ENCODE measurements at places on chromosomes 3 and 15.

- peak; percentile 88 for DNase-seq
These were observed at the start of gene CCR4 for GRCh38 chr3:32951410-32951811. Gene CCR4, plus strand, starts transcription at chr3:32951644. Its CDS starts 1,779 bp downstream, at chr3:32953423.

DNA sequence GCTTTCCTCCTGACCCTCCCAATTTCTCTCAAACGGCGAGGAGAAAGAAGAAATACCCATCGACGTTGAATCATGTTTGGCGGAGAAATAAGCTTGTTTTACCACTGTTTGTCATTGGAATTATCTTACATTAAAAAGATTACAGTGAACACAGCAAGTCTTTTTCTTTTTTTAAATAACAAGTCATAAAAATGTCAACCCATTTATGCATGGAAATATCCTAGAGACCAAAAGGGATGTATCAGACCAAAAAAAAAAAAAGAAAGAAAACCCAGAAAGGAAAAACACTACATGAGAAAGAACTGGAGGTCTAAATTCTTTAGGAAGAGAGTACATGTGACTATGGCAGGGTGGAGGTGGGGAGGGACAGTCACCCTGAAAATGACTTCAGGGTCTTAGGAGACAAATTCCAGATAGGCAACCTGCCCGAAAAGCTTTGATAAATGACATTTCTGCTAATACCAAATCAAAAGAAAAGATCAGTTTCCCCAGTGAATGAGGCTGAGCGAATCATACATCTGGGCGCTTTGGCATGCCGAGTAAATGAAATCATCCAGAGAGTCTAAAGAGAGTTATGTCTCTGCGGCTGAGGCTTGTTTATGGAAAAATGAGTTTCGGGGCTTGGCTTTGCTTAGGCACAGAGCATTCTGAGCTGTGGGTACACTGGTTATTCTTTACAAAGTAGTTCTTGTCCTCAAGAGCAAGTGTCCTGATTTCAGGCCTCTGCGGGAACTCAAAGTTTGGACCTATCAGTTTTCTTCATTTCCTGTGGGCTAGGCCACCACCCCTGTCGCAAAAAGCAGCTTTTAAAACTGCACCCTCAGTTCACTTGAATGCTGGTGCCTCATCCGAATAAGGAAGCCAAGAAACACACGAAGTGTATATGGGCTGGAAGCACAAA is 110.1 kb upstream of the TGFBR2 start:
- DNase-seq: no peak

GRCh38 chr3:10395671-10396070 is 74.8 kb upstream of the SEC13 start:
- DNase-seq: no peak

- no peak for DNase-seq
These were observed 59.6 kb upstream of the TSC22D2 start for GRCh38 chr3:150348500-150348899.

GRCh38 chr3:42072831-42073301 is 18.3 kb upstream of the TRAK1 start:
- DNase-seq: no peak

DNA sequence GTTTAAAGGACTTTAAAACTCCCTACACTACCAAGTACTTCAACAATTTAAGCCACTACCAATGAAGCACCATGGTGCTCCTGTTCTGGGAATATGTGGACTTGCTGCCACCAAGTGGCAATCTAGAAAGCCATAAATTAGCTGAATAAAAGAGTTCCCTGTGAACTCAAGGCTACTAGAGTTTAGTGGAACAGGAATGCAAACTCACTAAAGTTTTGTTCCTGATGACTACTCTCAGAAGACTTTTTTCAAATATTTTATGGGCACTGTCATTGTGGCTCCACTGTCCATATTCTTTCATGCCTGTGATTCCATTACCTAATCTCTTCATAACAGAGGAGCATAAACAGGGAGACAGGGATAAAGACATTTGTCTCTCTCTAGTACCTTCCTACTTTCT is 63.9 kb downstream of the TMCC1 start:
- DNase-seq: peak; percentile 71

DNA sequence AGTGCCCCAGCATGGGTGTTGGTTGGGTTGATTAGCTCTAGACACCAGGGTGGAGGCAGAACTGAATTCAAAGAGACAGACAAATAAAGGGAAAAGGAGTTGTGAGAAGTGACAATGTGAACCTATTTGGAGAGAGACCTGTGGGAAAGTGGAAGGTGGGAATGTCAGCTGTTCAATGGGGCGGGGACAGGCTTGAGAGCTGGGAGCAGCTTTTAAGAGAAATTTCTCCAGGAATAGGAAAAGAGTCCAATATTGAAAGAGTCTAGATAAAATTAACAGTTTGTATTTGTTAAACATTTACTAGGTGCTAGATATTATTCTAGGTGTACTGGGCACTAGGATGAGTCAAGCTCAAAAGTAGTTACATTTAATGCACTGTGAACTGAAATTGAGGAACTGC is 225.3 kb downstream of the GAP43 start:
- DNase-seq: no peak

DNA sequence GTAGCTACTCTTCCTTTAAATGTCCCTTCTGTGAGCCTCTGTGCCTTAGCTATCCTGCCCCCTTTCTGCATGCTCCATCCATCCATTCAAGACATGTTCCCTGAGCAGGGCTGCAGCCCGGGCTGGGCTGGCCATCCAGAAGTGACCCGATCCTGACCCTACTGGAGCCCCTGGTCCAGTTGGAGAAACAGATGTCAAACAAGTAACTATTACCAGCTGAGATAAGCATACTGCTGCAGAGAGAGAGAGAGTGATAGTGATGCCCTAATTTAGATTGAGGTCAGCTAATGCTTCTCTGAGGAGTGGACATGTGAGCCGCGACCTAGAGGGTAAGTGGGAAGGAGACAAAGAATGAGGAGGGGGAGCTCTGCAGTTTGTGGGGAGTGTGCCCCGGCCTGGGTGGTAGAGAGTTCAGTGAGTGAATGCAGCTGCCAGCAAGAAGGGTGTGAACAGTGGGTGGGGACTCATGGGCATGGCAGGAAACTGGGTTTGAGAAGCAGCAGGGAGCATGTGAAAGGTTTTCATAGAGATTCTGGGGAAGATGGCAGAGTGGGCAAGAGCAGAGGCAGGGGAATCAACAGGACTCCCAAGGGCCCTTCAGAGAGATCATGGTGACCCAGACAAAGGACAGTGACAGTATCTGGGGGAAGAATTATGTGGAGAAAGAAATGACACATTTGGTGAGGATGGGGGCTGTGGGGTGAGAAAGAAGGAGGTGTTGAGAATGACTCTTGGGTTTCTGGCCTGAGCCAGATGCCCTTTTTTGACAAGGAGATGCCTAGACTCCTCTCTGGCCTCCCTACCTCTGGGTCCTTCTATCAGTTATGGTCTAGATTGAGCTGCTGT is 44.9 kb downstream of the CHCHD6 start:
- no peak for DNase-seq

GRCh38 chr15:38297623-38298388 is 45.2 kb downstream of the SPRED1 start:
- DNase-seq: no peak

DNA sequence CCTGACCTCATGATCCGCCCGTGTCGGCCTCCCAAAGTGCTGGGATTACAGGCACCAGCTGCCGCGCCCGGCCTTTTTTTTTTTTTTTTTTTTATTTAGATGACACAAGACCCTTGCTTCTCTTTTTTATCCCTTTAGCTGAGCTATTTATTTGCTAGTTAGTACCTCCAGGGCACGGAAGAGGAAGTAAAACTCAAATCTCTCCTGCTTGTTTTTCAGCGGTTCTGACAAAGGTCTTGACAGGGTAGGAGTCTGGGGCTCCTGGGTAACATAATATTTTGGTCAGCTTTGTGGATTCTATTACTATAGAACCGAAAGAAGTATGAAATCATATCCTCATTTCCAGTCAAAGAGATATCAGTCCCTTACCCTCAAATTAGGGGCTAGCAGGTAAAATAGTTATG is 44.0 kb upstream of the ETV5 start:
- DNase-seq: no peak

- no peak for DNase-seq
These were observed 27.4 kb upstream of the PLXND1 start for GRCh38 chr3:129633751-129634481.

- DNase-seq: peak; percentile 21
These were observed 166.7 kb downstream of the FOXP1 start for GRCh38 chr3:71416876-71417275.

GRCh38 chr3:195124378-195124992 is 146.5 kb downstream of the XXYLT1 start:
- DNase-seq: no peak

DNA sequence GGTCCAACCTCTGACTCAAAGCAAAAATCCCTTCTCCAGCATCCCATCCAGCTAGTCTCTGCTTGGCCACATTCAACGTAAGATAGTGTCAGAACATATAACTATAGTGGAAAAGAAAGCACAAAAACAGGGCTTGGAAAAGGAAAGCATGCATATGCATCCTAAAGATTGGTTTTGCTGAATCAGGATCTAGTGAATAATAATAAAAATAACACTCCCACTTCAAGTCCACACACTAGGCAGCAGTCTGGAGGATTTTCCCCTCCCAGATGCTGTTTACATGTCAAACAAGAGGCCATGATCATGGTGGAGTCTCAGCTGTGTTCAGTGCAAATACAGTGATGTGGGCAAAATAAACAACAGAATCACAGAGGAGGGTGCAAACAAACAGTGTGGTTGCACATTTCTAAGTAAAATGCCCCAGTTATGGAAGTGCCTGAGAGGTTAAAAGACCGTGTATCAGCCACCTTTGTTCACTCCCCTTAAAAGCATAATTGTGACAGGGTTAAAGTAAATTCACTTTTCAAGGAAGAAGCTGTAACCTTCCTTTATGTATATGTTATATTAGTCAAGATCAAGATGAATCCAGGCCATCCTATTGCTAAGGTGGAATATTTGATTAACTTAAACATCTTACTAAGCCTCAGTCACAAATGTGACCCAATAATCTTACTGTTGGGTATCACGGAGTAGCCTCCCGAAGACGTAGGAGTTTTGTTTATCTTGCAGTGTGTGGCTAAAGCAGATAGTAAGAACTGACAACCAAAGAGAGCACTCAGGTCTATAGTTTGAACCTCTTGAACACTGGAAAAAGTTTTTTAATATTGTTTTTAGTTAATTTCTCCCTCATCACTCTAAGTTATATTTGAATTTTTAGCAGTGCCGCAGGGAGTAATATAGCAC is 424.5 kb downstream of the SOX2 start:
- DNase-seq: no peak

- no peak for DNase-seq
These were observed 48.9 kb downstream of the SCN5A start for GRCh38 chr3:38600551-38600950.

- DNase-seq: no peak
These were observed 262.5 kb upstream of the IGF1R start for GRCh38 chr15:98385752-98386381.

- no peak for DNase-seq
These were observed 12.1 kb downstream of the CAND2 start for GRCh38 chr3:12808587-12808986.

DNA sequence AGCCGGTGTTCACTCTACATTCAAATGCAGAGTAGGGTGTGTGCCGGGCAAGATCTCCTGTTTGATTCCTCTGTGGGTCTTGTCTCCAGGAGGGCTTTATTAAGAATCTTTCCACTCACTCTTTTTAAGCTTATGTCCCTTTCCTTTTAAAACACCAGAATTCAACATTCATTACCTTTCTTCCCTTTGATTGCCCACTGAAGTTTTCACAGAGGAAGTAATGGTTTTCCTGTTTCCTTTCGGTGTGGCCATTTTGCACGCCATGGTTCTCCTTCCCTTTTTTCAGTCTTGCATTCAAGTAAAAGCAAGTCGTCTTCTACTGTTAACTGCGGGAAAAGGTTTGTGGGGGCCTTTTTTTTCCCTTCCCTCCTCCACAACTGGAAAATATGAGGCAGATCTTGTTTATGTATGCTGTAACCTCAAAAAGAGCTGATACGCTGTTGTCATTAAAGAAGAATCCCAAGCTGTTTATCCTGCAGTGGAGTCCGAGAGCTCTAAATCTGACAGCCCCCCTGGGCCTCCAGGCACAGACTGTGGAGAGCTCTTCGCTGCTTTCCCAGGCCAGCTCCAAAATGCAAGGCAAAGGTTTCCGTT is 40.5 kb downstream of the FILIP1L start:
- peak; percentile 36 for DNase-seq

GRCh38 chr3:52498137-52499054 is 3.3 kb downstream of the STAB1 start:
- no peak for DNase-seq

GRCh38 chr3:56796202-56796601 is 5.5 kb downstream of the ARHGEF3 start:
- peak; percentile 36 for DNase-seq

DNA sequence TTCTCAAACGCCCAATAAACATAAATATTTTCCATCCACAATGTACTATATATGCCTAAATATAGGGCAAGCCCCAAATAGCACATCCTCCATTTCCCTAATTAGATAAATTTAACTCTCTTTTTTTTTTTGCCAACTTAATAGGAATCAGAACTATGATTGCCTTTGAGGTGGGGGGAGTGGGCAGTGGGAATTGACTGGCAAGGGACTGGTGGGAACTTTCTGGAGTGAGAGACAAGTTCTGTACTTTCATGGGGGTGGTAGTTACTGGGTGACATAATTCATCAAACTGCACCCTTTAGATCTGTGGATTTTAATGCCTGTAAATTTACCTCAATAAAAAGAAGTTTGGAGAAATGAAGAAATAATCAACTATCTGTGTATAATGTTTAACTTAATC is 88.2 kb upstream of the CTDSPL start:
- DNase-seq: no peak

GRCh38 chr3:64318668-64319271 is 93.5 kb upstream of the PRICKLE2 start:
- no peak for DNase-seq

DNA sequence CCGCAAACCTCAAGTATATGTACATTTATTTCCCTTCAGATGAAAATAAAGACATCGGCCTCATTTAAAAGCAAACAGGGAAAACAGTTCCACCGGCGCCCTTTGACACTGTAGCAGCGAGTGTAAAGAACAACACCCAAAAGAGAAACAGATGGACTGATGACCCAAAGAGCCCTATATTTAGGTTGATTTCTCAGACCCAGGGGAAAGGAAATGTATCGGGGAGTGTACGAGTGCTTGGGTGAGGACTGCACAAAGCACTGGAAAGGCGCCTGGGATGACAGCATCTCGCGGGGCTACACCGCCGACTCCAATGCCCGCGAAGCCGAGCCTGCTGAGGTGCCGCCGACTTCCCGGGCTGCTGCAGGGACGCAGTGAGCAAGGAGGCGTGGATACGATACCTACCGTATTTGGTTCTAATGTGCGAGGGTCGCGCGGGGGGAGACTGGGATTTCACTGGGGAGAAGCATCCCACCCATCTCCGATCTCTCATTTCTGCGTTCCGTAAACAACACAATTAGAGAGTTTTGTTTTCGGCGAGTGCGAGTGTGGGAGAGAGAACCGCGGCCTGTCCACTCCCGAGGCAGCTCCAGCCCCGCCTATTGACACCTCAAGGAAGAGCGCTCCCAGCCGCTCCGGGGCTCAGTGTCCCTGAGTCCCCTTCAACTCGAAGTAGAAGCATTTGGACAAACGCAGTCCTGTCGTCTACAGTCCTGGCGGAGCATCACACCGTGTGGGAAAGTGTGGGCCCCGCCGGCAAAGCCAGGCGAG is 2.0 kb downstream of the MECOM start:
- DNase-seq: peak; percentile 47

Data from erythroblast (primary cell).